ENCODE measurements at places on chromosomes 5 and 9.

DNA sequence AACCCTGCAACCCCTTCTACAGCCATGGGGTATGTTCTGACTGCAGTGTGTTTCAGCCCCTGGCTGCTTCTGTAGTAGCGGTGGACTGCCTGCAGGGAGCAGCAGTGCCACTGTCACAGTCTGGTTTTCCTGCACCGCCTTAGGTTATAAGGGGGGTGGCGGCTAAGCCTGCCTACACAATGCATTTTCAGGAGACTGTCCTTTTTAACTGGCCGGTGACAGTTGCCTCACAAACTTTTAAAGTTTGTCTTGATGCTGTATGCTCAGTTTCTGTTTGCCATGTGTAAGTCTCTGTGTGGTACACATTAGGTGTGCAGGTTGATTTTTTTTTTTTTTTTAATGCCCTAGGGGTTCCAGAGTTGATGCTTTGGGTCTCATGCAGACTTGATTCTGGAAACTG, 53.0 kb downstream of the NUP214 start:
- DNase-seq = peak; percentile 26

GRCh38 chr5:123882965-123883345, 371.0 kb downstream of the CSNK1G3 start:
- no peak for DNase-seq

DNA sequence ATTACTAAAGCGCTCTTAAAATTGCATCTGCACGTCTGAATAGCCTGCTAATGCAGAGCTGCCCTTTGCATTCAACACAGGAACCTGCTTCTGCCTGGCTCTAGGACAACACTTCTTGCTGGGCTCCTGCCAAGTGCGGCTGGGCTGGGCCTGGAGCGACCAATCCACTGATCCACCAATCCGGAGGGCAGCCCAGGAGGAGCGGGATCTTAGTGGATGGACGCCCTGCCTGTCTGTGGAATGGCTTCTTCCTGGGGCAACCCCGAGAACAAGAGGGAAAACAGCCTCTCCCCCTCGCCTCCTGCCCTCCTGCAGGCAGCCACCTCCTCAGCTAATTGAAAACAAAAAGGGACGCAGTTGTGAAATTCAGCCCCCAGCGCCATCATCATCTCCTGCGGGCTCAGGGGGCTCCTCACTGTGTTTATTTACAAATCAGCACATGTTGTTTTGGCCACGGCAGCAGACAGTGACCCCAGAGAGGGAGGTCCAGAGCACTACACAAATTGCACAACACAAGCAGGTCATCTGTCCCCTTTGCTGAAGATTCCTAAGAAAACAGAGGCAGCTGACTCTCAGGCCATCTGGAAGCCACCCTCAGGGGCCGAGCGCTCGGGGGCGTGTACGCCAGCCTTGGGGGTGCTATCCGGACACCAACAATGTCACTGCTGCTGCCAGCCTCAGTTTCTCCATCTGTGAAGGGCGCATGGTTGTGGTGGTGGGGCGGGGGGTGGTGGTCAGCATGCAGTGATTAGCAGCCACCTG, 57.3 kb downstream of the GADD45G start:
- peak; percentile 90 for DNase-seq

GRCh38 chr9:2800394-2801179, 43.3 kb downstream of the PUM3 start:
- peak; percentile 17 for DNase-seq

DNA sequence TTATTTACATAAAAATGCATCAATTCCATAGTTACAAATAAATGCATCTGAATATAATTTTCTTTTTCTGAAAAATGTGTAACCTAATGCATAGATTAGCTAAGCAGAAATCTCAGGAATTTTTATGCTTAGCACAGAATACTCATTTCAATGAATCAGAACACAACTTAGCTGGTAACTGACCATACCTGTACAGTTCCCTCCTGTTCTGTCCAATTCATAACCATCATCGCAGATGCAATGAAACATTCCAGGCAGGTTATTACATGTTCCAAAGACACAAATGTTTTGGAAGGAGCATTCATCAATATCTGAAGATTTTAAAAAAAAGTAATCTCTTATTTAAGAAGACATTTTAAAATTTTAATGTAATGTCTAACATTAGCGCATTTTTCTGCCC, 219.4 kb downstream of the FBN2 start:
- DNase-seq = no peak

DNA sequence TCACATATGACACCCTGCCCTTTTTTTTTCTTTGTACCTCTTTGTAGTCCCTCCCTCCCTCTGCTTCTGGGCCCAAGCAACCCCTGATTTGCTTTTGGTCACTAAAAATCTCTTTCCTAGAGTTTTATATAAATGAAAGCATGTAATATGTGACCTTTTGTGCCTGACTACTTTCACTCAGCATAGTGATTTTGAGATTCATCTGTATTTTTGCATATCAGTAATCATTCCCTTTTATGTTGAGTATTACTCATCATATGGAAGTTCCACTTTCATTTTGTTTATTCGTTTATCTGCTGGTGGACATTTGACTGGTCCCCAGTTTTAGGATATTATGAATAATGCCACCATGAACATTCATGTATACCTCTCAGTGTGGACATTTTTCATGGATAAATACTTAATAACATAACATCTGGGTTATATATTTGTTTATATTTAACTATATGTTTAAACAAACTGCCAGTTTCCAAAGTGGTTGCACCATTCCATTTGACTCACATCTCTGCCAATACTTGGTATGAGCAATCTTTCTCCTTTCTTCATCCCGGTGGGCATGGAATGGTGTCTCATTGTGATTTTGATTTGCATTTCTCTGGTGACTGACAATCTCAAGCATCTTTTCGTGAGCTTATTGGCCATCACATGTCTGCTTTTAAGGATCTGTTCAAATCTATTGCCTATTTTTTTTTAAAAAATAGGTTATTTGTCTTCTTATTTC, 115.7 kb upstream of the S1PR3 start:
- no peak for DNase-seq

GRCh38 chr5:102933721-102934459, 178.8 kb downstream of the PAM start:
- no peak for DNase-seq

GRCh38 chr5:180824630-180825476, 22.2 kb upstream of the MGAT1 start:
- DNase-seq = no peak

DNA sequence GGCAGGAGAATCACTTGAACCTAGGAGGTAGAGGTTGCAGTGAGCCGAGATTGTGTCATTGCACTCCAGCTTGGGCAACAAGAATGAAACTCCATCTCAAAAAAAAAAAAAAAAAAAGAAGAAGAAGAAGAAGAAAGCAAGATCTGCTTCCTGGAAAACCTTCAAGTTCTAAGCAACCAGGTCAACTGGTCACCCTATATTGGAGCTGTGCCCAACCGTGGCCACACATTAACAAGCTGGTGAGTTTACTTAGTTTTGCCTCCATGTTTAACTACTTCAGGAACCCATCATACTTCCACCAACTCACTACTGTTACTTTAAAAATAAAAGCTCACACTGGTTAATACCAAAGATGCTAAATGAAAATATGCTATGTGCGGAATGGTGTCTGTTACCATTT, 12.3 kb upstream of the SKP1 start:
- DNase-seq = no peak

GRCh38 chr5:101112645-101113044, 209.6 kb upstream of the ST8SIA4 start:
- no peak for DNase-seq

DNA sequence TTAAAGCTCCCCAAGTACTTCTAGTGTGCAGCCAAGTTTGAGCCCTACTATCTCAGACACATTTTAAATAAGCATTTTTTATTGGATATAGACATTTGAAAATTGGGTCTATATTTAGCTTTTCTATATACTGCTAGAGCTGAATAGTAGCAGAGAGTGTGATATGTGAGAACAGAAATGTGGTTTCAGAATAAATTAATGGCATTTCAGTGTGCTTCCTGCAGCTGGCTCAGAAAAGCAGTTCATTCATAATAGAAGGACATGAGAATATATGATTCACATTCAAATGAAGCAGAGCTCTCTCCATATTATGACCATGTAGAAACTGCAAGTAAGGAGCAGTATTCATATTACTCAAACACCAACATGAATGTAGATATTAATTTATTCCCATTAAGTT, 464.0 kb downstream of the PTPRD start:
- no peak for DNase-seq

GRCh38 chr5:180820788-180821321, 18.2 kb upstream of the MGAT1 start:
- no peak for DNase-seq

- no peak for DNase-seq
Observed at GRCh38 chr9:135877791-135878527, 29.4 kb downstream of the CAMSAP1 start.

DNA sequence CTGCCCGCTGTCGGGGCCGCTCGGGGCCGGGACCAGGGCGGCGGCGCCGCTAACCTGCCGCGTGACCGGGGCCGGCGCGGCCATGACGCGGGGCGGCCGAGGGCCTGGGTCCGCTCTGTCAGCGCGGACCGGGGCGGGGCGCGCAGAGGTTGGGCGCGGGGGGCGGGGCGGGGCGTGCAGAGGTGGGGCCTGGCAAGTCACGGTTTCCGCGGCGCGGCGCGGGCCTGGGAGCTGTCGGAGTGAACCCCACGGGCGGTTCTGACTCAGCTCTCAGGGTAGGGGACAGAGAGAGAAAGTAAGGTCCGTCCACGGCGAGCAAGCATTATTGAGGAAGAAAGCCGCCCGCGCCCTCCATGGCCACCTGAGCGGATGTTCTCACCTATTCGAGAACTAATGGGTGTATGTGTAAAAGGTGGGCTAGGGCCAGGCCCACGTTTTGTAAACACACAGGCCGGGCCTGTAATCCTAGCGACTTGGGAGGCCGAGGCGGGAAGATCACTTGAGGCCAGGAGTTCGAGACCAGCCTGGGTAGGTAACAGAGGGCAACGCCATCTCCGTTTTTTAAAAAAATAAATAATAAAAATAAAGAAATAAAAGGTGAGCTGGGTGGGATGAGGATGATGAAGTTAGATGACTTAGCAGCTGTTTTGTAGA, at the start of gene PRXL2C:
Gene PRXL2C, minus strand, starts transcription at position 120 of the 654 bp plus-strand sequence. Its CDS starts 36 bp downstream, at position 84.
- DNase-seq = peak; percentile 61

GRCh38 chr9:131276094-131276888, at the start of gene FAM78A:
FAM78A (minus strand) TSS chr9:131276510; CDS start chr9:131276179, 331 bp downstream.
- DNase-seq = peak; percentile 71

- no peak for DNase-seq
Observed at GRCh38 chr5:174675916-174676315, 48.5 kb upstream of the MSX2 start.

DNA sequence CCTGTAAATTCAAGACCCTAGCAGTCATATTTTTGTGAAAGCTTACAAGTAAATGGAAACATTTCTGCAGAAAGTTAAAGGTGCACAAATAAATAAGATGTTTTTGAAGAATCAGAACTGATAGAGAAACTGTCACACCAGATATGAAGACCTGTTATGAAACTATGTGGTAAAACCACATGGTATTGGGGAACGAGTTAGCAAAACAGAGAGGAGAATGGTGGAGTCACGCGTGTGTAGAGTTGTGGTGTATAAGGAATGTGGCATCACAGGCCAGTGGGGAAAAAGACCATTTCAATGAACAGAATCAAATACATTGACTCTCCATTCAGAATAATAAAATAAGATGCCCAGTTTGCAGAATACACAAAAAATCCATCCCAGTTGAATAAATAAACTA, 477.2 kb downstream of the ICE1 start:
- no peak for DNase-seq

GRCh38 chr5:65041296-65042158, 272.8 kb downstream of the CWC27 start:
- DNase-seq = no peak

- no peak for DNase-seq
Observed at GRCh38 chr9:113219969-113220368, 1.1 kb downstream of the FKBP15 start.
